Stimulated activated CD8-positive, alpha-beta memory T cell treated with anti-CD3 and anti-CD28 coated beads, Interleukin-7, amount 100 ng/mL, for 4 hours (primary cell): ENCODE measurements at places on chromosomes 5 and 9.

DNA sequence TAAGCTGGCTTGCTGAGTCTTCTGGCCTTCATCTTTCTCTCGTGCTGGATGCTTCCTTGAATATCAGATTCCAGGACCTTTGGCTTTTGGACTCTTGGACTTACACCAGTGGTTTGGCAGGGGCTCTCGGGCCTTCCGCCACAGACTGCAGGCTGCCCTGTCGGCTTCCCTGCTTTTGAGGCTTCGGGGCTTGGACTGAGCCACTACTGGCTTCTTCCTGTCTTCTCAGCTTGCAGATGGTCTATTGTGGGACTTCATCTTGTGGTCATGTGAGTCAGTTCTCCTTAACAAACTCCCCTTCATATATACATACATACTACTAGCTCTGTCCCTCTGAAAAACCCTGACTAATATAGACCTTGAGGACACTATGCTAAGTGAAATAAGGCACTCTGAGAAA, 78.3 kb upstream of the SSBP2 start:
- DNase-seq: no peak

- no peak for DNase-seq
These were observed 417.7 kb upstream of the IRX4 start for GRCh38 chr5:2300421-2300820.

GRCh38 chr5:55187370-55187769, 14.4 kb upstream of the CDC20B start:
- no peak for DNase-seq

DNA sequence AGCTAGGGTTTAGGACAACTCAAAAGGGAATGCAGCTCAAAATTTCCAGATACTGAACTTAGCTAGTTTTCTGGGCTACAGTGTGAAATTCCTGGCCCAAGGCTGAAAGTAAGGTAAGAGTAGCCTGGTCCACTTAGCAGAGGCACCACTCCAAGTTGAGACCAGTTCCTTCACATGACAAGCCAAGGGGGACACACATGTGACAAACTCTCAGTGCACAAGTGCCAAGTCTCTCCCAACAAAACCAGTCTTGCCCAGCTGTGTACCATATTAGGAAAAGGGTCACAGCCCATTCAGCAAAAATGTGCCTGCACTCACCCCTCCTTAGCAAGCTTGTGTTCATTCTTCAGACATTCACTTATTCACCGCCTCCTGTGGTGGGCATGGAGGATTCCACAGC, 27.8 kb downstream of the KLHL3 start:
- DNase-seq: no peak

DNA sequence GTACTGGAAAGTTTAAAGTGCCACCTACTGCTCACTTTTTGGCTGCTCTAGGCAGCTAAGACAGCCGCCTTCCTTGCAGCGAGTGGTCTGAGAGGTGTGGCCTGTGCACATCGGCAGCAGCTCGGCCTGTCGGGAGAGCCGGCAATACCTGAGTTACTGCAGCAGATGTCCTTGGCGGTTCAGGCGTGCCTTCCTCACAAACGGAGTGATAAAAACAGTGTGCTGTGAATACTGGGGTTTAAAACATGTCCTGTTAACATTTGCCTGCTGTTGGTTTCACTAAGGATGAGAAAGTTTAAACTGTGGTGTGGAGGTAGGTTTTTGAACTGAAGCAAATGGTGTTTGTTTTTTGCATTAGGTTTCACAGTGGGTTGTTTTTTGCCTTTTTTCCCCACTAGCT, 12.9 kb downstream of the TRAF2 start:
- no peak for DNase-seq

DNA sequence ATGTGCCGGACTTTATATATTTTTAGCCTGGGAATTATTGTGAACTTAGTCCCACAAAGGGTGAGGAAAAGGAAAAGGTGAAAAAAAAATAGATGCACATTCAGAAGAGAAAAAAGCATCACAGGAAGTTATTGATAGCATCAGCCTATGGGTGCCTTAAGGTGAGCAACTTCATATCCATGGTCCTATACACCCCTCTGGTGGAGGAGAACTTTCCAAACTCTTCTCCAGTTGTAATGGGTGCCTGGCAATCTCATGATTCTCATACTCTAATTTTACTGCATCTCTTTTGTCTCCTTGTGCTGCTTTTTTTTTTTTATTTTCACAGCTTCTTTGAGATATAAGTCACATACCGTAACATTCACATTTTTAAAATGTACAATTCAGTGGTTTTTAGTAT, 107.4 kb downstream of the JAKMIP2 start:
- DNase-seq: no peak
